ENCODE measurements at places on chromosomes 1 and 21.

GRCh38 chr1:157985473-157985872 is 8.0 kb upstream of the KIRREL1 start:
- DNase-seq = no peak

- DNase-seq = no peak
These were observed 13.5 kb upstream of the COL16A1 start for GRCh38 chr1:31717341-31717740.

DNA sequence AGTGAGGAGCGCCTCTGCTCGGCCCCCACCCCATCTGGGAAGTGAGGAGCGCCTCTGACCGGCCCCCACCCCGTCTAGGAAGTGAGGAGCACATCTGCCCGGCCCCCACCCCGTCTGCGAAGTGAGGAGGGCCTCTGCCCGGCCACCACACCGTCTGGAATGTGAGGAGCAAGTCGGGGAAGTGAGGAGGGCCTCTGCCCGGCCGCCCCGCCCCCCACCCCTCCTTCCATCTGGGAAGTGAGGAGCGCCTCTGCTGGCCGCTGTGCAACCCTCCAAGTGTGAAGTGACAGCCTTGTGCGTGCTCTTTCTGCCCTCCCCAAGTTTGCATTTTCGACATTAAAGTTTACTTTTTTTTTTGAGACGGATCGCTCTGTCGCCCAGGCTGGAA is 5.1 kb upstream of the ZZZ3 start:
- DNase-seq = no peak

DNA sequence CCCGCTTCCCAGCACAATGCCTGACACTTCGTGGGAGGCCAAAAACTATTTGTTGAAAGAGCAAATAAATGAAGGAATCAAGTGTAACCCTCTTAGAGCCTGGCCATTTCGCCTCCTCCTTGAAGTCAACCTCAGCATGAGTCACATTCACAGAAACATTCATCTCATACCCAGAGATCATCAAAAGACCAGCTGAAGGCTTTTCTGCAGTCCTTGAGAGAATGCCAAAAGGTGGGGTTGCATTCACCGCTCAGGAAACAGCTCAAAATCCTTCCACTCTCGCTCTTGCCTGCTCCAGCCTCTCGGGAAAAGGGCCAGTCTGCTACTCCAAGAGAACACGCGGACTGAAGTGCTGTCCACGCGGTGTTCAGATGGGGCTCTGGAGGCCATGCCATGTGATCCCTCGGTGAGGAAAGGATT is 90.0 kb downstream of the VWA5B1 start:
- no peak for DNase-seq

DNA sequence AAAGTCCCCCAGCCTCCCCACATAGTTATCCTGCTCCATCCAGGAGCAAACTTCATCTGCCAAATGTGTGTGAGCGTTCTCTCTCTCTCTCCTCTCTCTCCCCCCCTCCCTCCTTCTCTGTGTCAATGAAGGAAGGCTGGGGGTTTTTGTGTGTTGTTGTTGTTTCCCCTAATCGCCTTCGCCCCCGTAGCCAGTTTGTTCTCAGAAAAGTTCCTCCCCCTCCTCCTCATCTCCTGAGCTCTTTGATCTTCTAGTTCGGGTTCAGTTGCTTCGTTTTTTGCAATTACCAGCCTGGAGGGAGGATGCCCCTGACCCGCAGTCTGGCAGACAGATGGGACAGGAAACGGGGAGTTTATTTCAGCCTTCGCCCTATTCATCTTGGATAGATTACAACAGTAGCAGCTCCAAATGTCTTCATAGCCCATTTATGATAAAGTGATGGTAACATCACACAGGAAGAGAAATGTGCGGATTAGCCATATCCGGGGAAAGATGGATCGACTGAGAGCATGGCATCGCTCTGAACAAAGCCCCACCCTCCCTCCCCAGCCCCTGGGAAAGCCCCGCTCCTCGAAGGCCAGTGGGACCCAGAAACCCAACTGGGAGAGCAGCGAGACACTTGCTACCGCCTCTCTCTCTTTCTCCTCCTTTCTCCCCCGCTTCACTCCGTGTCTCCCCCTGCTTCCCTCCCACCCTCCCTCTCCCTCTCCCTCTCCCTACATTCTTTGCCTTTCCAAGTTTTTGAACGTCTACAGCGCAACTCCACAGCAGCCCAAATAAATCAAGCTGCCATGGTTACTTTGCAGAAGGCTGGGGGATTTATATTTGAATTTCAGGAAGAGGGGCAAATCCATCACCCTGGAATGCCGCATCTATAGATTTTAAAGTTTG is 139.7 kb upstream of the ARHGEF16 start:
- no peak for DNase-seq

Measured in KBM-7 (cell line).